Muscle of leg (tissue), 16 donors: ENCODE measurements at places on chromosomes 2 and 18.

- peak; percentile 55 for DNase-seq
Observed at GRCh38 chr2:138787053-138787666, 7.0 kb upstream of the NXPH2 start.

DNA sequence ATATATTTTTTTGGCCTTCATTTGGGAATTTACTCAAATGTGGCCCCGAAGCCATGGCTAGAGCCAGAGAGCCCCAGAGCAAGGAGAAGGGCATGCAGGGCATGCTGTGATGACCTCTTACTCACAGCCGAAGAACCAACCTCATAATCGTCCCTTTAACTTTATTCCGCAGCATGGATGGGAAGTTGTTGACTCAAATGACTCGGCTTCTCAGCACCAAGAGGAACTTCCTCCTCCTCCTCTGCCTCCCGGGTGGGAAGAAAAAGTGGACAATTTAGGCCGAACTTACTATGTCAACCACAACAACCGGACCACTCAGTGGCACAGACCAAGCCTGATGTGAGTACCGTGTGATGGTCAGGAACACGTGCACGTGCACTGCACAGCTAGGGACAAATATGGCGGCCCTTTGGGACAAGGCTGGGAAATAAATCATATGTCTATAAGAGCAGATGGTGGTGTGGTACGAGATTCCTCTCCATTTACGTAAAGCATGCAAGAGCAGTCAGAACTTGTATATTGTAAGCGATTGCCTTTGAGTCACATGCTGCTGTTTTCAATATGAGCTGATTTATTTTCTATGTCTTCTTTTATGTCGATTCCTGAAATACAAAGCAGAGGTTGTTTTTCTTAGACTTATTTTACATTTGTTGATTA lies 280.9 kb downstream of the NEDD4L start:
- DNase-seq, result peak; percentile 49

DNA sequence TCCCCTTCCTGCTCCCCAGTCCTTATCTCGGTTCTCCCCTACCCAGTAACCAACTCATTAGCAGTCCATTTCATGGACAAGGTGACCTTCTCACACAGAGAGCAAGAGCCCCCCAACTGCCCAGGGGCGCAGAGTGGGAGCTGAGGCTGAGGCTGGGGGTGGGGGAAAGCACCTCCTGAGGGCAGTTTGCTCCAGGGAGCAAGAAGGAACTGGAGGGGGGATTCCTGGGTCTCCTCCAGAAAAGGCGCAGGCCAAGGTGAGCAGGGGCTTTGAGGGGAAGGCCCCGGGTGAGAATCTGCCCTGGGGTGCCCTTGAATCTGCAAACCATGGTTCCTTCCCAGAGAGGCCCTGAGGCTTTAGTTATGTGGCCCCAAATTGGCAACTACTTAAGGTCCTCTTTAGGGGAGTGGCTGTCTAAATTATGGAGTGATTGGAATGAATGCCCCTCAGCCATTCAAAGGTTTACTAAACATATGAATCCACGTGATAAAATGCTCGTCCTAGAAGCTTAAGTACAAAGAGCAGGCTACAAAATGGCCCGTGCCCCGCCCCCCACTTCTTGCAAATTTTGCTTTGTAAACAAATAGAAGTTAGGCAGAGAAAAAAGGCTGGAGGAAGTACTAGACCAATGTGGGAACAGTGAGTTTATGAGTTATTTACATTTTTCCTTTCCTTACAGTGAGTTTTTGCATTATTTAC lies 123.5 kb upstream of the HS6ST1 start:
- DNase-seq, result peak; percentile 55

DNA sequence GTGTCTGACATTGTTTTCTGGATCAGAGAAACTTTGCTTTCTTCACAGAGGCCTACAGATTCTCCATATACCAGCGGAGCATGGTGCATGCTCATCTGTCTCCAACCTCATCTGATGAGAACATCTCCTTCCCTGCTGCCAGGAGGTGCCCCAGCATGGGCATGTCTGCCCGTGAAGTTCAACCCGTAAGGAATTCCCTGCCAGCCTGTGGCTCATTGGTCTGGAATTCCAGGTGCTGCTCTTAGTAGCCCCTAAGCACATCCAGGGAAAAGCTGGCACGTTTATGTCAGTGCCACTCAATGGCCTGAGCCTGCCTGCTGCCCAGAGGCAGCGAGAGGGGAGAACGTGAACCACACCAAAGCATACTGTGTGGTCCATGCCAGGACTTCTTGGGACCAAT lies 1.7 kb upstream of the SP100 start:
- no peak for DNase-seq
